NCI-H1930 (cell line): ENCODE measurements at places on chromosomes 13 and 19.

DNA sequence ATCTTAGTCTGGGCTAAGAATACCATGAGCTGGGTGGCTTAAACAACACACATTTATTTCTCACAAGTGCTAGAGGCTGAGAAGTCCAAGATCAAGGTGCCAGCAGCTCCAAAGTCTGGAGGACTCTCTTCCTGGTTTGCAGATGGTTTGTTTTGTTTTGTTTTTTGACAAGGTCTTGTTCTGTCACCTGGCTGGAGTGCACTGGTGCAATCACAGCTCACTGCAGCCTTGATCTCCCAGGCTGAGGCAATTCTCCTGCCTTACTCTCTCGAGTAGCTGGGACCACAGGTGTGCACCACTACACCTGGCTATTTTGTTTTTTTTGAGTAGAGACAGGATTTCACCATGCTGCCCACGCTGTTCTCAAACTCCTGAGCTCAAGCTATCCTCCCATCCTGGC lies 15.5 kb downstream of the APLP1 start:
- DNase-seq = no peak

DNA sequence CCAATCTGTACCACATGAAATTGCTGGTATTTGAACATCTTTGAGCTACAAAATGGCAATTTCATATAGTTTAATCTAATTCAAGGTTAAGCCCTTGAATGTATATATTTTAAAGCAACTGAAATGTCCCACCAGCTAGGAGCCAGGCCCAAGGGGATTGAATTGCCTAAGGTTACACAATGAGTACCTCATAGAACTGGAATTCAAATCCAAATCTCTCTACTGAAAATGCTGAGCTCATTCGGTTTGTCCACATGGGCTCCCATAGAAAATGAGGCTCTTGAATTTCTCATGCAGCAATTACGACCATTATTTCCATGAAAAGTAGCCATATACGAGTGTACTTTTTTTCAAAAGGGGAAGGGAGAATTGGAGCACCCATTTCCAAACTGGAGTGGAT lies 31.5 kb upstream of the FNDC3A start:
- no peak for DNase-seq

- DNase-seq = no peak
Measured at GRCh38 chr19:35000647-35001501, 751 bp downstream of the GRAMD1A start.

DNA sequence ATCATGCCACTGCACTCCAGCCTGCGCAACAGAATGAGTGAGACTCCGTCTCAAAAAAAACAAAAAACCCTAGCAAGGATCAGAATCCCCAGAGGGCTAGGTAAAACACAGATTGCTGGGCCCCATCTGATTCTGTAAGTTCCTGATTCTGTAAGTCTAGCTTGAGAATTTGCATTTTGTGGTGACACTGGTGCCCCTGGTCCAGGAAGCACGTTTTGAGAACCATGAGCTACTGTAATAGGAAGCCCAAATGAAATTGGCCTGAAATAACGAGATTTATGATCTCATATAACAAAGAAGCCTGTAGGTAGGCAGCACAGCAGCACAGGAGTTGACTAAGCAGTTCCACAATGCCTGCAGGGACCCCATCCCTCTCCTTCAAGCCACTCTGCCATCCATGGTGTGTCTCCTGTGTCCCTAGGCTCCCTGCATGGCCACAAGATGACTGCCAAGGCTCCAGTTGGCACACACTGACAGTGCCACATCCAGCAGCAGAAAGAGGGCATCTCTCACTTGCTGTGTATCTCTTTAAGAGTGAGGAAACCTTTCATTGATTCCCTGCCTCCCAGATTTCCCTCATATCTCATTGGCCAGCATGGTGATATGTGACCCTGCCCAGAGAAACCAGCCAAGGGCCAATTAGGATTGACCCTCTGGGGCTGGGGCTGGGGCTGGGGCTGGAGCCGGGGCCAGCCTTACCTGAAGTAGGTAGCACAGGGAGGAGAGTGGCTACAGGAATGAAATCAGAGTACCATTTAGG lies 21.7 kb downstream of the SIPA1L3 start:
- DNase-seq = no peak

- no peak for DNase-seq
Measured at GRCh38 chr13:40170091-40170490, 496.4 kb downstream of the FOXO1 start.

DNA sequence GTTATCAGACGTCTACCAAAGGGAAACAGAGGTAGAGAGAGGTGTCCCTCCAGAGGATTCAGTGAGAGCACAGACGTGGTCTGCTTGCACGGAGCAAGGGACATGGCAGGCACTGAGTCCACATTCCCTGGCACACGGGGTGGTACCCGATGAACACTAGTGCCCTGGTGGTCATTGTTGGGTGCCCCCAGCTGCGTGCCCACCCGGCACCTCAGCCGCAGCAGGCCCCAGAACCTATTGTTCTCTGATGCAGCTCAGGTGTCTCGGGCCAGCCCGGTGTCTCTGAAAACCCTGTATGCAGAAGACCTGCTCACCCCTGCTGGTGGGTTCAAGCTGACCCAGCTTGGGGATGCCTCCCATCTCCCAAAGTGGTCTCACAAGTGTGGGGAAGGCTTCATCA lies 11.9 kb downstream of the SUGP1 start:
- DNase-seq = no peak

- no peak for DNase-seq
Measured at GRCh38 chr13:83184150-83184475, 698.2 kb downstream of the SLITRK1 start.

- DNase-seq = no peak
Measured at GRCh38 chr19:41735071-41735600, 20.2 kb upstream of the CEACAM6 start.

GRCh38 chr13:83935566-83935965 lies 53.3 kb upstream of the SLITRK1 start:
- no peak for DNase-seq

- DNase-seq = no peak
Measured at GRCh38 chr13:45439781-45440462, 21.7 kb upstream of the SLC25A30 start.

GRCh38 chr19:51064534-51065220 lies at the start of gene KLK13:
TSS of gene KLK13 (minus strand) at chr19:51065092. CDS start at chr19:51065067, 25 bp downstream.
- no peak for DNase-seq

- peak; percentile 46 for DNase-seq
Measured at GRCh38 chr19:34364830-34365462, at the start of gene GPI. TSS of gene GPI (plus strand) at chr19:34365196. CDS start at chr19:34365267, 71 bp downstream.

DNA sequence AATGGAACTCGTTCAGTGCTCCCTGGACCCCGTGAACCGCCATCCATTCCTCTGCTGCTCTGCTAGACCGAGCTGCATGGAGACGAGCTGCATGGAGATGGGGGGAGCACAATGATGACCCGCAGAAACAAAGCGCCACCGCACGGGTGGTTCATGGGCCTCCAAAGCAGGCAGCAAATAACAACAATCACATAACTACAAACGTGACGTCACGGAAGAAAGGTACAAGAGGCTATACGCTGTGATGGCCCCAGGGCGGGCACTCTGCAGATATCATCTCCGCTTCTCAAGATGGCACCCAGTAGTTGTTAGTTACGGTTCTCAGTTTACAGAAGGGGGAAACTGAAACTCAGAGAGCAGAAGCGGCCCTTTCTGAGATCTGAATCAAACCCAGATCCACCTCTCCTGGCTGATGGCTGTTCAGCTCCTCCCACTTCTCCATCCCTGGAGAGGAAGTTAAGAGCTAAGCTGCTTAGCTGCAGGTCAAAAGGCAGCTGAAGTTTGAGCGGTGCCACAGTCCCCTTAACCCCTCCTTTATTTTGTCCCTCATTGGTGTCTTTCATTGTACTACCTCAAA lies 1.7 kb downstream of the ATP13A1 start:
- no peak for DNase-seq

- DNase-seq = no peak
Measured at GRCh38 chr13:83332751-83333150, 549.5 kb downstream of the SLITRK1 start.

DNA sequence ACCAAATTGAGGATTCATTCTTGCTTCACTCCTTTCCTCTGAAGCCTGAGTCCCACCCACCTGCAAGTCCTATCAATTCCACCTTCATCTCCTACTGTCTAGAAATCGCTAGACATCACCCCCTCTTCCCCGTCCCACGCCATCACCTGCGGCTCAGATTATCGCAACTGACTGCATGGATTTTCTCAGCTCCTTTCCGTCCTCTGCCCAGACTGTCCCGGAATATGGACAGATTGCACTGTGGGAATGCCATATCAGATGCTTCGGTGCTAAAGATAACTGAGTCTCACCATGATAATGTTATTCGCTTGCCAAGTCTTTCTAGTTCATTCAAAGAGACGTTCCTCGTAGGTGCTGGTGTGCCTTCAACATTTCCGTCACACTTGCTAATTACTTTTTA lies 66.4 kb upstream of the USP29 start:
- no peak for DNase-seq

DNA sequence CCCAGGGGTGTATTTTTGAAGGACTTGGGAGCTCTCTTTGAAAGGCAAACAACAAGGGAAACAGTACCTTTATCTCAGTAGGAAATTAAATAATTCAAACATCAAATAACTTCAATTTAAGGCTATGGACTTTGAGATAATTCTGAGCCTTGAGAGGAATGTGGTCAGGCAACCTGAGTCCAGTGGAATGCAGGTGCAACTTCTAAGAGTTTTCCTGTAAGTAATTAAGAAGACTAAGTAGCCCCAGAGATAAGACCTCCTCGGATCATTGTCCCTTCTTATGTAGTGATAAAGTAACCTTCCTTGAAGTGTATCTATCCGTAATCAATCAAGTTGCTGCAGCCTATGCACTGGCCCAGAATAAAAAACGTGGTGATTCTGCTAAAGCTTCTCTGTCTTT lies 29.2 kb downstream of the ZNF701 start:
- DNase-seq = no peak

- no peak for DNase-seq
Measured at GRCh38 chr13:65913173-65913572, 1317.0 kb downstream of the PCDH9 start.

- DNase-seq = no peak
Measured at GRCh38 chr19:12611361-12611699, 610 bp downstream of the ZNF791 start.

DNA sequence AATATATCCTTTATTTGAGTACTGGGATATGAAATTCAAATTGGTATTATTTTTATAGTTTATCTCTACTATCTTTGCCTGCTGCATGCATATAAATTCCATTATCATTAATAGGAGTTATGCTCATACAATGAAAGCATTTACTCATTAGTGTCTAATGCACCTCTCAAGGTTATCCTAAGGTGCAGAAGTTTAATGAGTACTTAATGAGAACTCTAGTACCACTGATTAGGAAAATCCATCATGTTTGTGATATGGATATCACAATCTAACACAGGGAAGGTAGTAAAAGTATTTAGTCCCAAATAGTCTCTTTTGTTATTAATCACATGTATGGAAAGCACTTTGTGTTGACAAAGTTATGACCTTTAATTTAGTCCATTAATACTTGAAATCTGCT lies 77.2 kb upstream of the SLC10A2 start:
- no peak for DNase-seq

GRCh38 chr13:85543144-85543543 lies 256.1 kb downstream of the SLITRK6 start:
- DNase-seq = no peak

- no peak for DNase-seq
Measured at GRCh38 chr13:64453831-64454230, 2776.3 kb downstream of the PCDH9 start.

GRCh38 chr13:41492432-41493260 lies 35.3 kb downstream of the RGCC start:
- no peak for DNase-seq

- DNase-seq = no peak
Measured at GRCh38 chr13:69585656-69586055, 522.0 kb upstream of the ATXN8OS start.

DNA sequence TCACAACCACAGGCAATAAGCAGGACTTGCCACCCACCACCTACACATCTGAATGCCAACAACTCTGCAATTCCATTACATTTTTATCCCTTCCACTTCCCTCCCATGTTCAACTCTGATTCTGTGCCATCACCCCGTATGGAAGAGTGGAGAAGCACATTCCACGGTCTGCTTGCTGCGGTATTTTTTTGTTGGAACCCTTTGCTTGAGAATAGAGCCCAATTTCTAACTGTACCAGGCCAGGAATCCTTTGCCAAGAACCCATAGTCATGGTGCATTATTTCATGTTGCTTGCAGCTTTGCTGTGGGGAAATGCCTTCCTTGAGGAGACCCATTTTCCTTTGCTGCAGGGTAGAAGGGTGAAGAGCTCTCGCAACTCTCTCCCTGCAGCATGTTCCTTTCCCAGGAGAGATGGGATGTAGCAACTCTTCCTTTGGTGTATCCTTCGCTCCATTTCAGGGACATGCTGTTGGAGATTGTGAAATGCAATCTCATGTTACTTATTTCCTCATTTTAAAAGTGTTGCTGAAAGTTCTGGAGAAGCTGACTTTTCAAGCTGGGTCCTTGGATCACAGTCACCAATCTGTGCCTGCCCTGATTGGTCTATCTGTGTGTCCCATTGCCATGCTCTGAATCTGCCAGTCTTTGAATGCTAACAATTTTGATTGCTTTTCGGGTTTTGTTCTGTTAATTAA lies 69.8 kb upstream of the STARD13 start:
- DNase-seq = no peak

DNA sequence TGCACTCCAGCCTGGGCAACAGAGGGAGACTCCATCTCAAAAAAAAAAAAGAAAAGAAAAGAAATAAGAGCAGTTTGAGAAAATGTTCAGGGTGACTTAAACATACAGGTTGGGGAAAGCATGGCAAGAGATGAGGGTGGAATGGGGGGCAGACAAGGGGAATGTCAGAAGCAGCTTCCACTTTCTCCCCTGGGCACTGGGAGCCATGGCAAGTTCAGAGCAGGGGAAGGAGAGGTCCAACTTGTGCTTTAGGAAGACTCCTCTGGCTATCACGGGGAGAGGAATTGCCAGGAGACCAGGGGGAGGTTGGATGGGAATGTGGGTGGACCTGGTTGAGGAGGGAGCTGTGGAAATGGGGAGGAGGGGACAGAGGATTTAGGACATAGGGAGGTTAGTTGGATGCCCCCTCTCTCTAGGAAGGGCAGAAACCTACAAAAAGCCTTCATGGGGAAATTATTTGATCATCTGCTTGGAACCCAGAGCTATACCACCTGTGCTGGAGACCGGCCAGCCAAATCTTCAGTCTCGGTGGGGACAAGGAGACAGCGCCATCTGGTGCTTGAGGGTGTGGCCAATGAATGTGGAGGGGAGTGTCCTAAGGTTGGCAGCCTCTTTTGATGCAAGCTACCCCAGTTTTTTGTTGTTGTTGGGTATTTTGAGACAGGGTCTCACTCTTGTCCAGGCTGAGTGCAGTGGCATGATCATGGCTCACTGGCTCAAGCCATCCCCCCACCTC lies 7.3 kb upstream of the STRN4 start:
- peak; percentile 22 for DNase-seq

GRCh38 chr19:44666852-44667556 lies 4.3 kb upstream of the CEACAM19 start:
- DNase-seq = peak; percentile 27

DNA sequence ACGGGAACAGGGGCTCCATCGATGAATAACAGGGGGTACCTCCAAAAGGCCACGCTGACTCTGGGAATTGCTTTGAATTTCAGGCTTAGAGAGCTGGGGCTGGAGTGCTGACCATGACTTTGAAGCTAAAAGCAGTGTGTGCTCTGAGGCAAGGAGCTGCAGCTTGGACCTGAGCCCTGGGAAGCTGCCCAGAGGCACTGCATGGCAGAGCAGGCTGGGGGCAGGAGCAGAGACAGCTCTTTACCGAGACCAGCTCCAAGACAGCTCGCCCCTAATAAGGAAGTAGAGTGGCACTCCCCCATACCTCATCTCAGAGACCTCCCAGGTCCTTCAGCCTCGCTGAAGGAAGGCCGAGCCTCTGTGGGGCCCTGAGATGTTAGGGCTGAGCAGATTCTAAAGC lies 200.2 kb downstream of the COL4A1 start:
- no peak for DNase-seq
